Upper lobe of right lung (tissue), 1 donor: ENCODE measurements at places on chromosomes 3 and 15. TPM values are rescaled to one million over a fixed set of nuclear protein-coding genes. Genes with fewer than 3 reads are reported as not detected.

The CCK gene
- 0.67 TPM for total RNA-seq

The HIGD1A gene
- 79.7 TPM for total RNA-seq

The TOPBP1 gene
- total RNA-seq = 18.1 TPM

DNA sequence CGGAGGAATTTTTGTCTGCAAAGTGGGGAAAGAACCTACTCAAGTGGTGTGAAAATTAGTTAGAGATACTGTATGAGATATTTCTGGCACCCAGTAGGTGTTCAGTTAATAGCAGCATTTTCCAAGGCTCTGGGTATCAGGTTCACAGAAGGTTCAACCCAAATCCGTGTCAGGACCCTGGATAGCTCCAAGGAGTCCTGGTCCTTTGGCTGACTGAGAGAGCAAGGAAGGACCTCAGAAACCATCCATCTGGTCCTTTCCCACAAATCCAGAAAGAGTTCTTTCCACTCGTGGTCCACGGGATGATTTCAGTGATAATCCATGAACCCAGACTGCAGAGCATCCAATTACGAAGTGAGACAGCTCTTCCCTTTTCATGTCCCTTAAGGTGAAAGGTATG, 51.4 kb downstream of the SLC6A11 start:
- DNase-seq = no peak
- H3K4me3 ChIP-seq = no peak overlapping the region
- H3K4me1 ChIP-seq = no peaks in the 10 kb centered on the region
- no peaks in the 10 kb centered on the region for H3K27me3 ChIP-seq
- H3K27ac ChIP-seq = no peak overlapping the region
- no peaks in the 10 kb centered on the region for H3K36me3 ChIP-seq

- no peaks in the 10 kb centered on the region for H3K27me3 ChIP-seq
These were observed 24.8 kb downstream of the CCDC80 start for GRCh38 chr3:112615989-112616731.

DNA sequence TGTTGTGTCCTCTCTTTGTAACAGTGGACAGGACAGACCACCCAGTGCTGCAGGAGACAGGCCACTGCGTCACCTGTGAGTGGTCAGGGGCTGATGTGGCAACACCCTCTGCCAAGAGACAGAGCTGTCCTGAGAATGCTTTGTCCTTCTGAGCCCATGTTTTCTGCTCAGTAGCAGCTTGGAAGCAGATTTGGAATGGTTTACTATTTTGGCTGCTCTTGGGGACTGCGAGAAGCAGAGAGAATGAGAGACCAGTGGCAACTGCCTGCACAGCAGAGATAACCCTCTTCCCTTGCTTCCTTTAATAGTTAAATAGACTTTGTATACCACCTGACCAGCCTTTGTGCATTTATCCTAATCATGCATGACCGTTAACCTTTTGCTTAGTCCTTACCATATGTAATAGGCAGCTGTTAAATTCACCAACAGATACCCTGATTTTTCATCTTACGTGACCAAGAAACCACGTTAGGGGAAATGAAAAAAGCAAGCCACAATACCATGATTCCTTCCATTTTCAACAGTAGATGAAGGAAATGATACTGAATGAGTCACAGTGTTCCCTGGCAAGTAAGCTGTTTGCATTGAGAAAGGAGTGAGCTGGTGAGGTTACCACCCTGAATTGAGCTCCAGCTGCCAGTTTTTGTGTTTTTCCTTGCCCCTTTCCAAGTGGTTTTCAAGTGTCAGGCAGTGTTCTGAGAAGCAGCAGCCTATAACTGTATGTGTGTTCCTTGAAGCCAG, 35.5 kb downstream of the B3GALNT1 start:
- peaks cover 5% of the 10 kb centered on the region for H3K4me1 ChIP-seq
- DNase-seq = no peak
- H3K36me3 ChIP-seq = no peaks in the 10 kb centered on the region
- no peak overlapping the region for H3K4me3 ChIP-seq

DNA sequence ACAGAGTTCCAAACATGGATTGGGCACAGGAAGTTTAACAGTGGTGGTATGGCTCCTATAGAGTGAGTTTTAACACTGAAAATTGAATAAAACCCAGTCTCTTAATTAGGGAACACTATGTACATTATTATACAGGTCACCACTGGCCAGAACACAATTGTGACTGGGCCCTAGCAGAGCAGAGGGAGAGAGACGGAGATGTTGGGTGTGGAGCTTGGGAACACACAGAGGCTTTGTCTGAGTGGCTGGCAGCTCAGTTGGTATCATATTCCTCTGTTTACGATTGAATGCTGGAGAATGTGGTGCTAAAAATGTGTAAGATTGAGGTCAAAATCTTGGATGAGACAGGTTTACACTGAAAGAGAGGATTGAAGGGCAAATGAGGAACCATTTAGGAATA, 6.8 kb upstream of the MOBP start:
- no peak overlapping the region for H3K27ac ChIP-seq
- no peaks in the 10 kb centered on the region for H3K36me3 ChIP-seq
- no peak overlapping the region for H3K4me3 ChIP-seq

DNA sequence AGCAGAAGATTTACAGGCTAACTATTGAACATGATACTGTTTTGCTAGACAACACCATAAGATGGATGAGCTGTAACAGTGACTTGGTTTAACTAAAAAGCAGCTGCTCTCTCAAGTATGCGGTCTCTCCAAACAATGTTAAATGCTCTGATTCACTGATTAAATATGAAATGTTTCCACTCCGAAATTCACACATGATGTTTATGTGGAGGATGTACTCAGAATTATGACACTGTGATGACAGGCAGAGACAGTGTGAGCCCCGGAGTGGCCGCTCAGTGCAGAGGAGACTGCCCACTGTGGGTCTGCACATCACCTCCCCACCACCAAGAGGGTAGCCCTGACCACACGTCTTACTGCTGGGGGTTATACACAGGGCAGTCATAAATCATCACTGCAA, 83.9 kb upstream of the MEX3B start:
- no peak for DNase-seq
- H3K27me3 ChIP-seq = no peaks in the 10 kb centered on the region
- H3K4me1 ChIP-seq = no peaks in the 10 kb centered on the region
- H3K36me3 ChIP-seq = no peaks in the 10 kb centered on the region

DNA sequence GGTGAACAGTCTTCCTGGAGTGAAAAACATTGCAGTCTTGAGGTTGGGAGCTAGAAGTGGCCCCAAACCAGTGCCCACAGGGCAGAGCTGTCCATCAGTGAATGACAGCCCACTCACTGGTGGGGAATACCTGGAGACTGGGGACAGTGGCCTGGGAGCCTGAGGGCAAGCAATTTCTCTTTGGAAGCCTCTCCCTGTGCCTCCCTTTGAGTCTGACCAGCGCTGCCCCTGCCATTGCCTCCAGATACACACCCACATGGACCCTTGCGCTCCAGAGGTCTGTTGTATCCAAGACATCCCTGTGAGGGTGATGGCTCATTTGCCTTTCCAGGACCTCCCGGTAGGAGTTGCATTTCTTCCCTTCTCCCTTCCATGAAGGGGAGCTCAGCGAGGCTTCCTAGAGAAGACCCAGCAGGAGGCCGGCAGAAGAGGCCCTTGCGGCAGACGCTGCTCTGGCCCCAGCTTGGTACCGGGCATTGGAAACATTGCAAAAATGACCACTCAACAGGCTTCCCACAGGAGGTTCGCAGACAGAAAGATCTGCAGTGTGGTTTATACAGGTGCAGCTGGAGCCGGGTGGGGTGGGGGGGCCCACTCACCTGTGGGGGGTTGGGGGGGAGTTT, 38.5 kb downstream of the KLF13 start:
- no peak for DNase-seq
- peak overlapping the region; percentile 92 for H3K27ac ChIP-seq
- H3K4me3 ChIP-seq = peak overlapping the region; percentile 28
- no peaks in the 10 kb centered on the region for H3K27me3 ChIP-seq

GRCh38 chr3:171936191-171936841, 93.2 kb downstream of the TMEM212 start:
- H3K4me1 ChIP-seq = no peaks in the 10 kb centered on the region
- no peaks in the 10 kb centered on the region for H3K36me3 ChIP-seq
- DNase-seq = no peak

GRCh38 chr15:78301326-78301725, 1.9 kb upstream of the SKIC8 start:
- DNase-seq = no peak
- H3K27me3 ChIP-seq = peaks cover 22% of the 10 kb centered on the region
- no peak overlapping the region for H3K27ac ChIP-seq
- H3K4me3 ChIP-seq = no peak overlapping the region
- peaks cover 10% of the 10 kb centered on the region for H3K4me1 ChIP-seq
